Activated CD8-positive, alpha-beta T cell treated with anti-CD3 and anti-CD28 coated beads for 36 hours (primary cell): ENCODE measurements at places on chromosomes 12 and 14. TPM values are rescaled to one million over a fixed set of nuclear protein-coding genes. Genes with fewer than 3 reads are reported as not detected.

Gene GPR68
- total RNA-seq = 11.9 TPM

Gene AQP6
- total RNA-seq = not detected

Gene B4GALNT1
- 1.4 TPM for total RNA-seq

Gene LRIG3
- total RNA-seq = not detected

Gene PZP
- total RNA-seq = not detected

Gene MYRFL
- total RNA-seq = not detected

Gene NOS1
- not detected for total RNA-seq

Gene TAS2R8
- total RNA-seq = not detected

Gene ACYP1
- 33.9 TPM for total RNA-seq

GRCh38 chr12:111590552-111590951 is 8.6 kb downstream of the ATXN2 start:
- no peak overlapping the region for H3K27ac ChIP-seq
- H3K4me1 ChIP-seq = peaks cover 20% of the 10 kb centered on the region
- peaks cover 4% of the 10 kb centered on the region for H3K36me3 ChIP-seq
- H3K4me3 ChIP-seq = no peak overlapping the region

- no peaks in the 10 kb centered on the region for H3K4me1 ChIP-seq
- no peak overlapping the region for H3K4me3 ChIP-seq
- DNase-seq = no peak
- no peaks in the 10 kb centered on the region for H3K27me3 ChIP-seq
These were observed 18.6 kb upstream of the EEA1 start for GRCh38 chr12:92947589-92948215.

- DNase-seq = peak; percentile 66
- no peaks in the 10 kb centered on the region for H3K36me3 ChIP-seq
- peaks cover 6% of the 10 kb centered on the region for H3K27me3 ChIP-seq
- no peak overlapping the region for H3K27ac ChIP-seq
- H3K4me1 ChIP-seq = peaks cover 2% of the 10 kb centered on the region
- no peak overlapping the region for H3K4me3 ChIP-seq
These were observed 10.0 kb upstream of the CLEC7A start for GRCh38 chr12:10140001-10140400.

- no peak overlapping the region for H3K4me3 ChIP-seq
- H3K27me3 ChIP-seq = no peaks in the 10 kb centered on the region
- DNase-seq = no peak
These were observed 956.0 kb upstream of the NOVA1 start for GRCh38 chr14:27553790-27554189.

DNA sequence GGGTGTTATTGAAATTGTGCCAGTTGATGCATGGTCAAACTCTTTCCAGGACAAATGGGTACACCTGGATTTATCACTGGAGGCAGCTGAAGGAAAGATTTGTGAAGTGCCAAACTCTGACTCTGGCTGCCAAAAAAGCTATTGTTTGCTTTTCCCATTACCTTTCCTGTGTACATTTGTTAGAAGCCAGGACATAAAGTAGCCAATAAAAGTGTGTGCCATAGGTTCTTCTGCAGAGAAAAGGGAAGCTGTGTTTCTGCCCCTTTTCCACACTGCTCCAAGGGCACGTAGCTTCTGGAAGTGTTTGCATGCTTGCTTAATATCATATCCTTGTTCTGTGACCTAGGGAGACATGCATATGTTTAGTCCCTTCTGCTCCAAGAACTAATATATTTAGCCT is 1114.4 kb downstream of the SLC16A7 start:
- no peak overlapping the region for H3K4me3 ChIP-seq
- no peak overlapping the region for H3K27ac ChIP-seq
- H3K4me1 ChIP-seq = no peaks in the 10 kb centered on the region
- DNase-seq = no peak

GRCh38 chr14:67636361-67636919 is 16.7 kb downstream of the ARG2 start:
- no peaks in the 10 kb centered on the region for H3K4me1 ChIP-seq
- peak; percentile 17 for DNase-seq
- H3K27ac ChIP-seq = no peak overlapping the region
- H3K4me3 ChIP-seq = no peak overlapping the region
- no peaks in the 10 kb centered on the region for H3K36me3 ChIP-seq

GRCh38 chr12:10130042-10130441 is at the start of gene CLEC7A:
Gene CLEC7A, minus strand, starts transcription at chr12:10130199. Its CDS starts 117 bp downstream, at chr12:10130082.
- H3K4me1 ChIP-seq = peaks cover 13% of the 10 kb centered on the region
- H3K27me3 ChIP-seq = peaks cover 10% of the 10 kb centered on the region
- no peak within 1 kb of the TSS for H3K27ac ChIP-seq
- no peaks in the 10 kb centered on the region for H3K36me3 ChIP-seq
- H3K4me3 ChIP-seq = no peak within 1 kb of the TSS

DNA sequence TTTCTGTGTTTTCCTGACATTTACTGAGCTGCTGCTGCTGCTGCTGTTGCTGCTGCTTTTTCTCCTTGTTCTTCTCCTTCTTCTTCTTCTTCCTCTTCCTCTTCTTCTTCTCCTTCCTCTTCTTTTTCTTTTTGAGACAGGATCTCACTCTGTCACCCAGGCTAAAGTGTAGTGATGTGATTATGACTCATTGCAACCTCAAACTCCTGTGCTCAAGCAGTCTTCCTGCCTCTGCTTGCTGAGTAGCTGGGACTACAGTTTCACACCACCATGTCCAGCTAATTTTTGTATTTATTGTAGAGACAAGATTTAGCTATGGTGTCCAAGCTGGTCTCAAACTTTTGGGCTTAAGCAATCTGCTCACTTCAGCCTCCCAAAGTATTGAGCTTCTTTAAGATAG is 95.8 kb downstream of the TMTC3 start:
- DNase-seq = peak; percentile 8
- H3K27me3 ChIP-seq = peaks cover 3% of the 10 kb centered on the region
- H3K4me1 ChIP-seq = peaks cover 30% of the 10 kb centered on the region
- peaks cover 1% of the 10 kb centered on the region for H3K36me3 ChIP-seq

GRCh38 chr14:72254937-72255472 is 322.8 kb downstream of the RGS6 start:
- peaks cover 1% of the 10 kb centered on the region for H3K27me3 ChIP-seq
- peaks cover 5% of the 10 kb centered on the region for H3K4me1 ChIP-seq
- no peak for DNase-seq
- H3K36me3 ChIP-seq = no peaks in the 10 kb centered on the region
- no peak overlapping the region for H3K27ac ChIP-seq
- H3K4me3 ChIP-seq = no peak overlapping the region

- peak overlapping the region; percentile 57 for H3K4me3 ChIP-seq
- peaks cover 53% of the 10 kb centered on the region for H3K4me1 ChIP-seq
- no peak for DNase-seq
These were observed 5.2 kb downstream of the TRAFD1 start for GRCh38 chr12:112130441-112130998.

- no peaks in the 10 kb centered on the region for H3K27me3 ChIP-seq
- no peak for DNase-seq
- peaks cover 55% of the 10 kb centered on the region for H3K4me1 ChIP-seq
- peaks cover 35% of the 10 kb centered on the region for H3K36me3 ChIP-seq
- H3K27ac ChIP-seq = peak overlapping the region; percentile 43
These were observed 4.0 kb upstream of the RESF1 start for GRCh38 chr12:31954925-31955858.

DNA sequence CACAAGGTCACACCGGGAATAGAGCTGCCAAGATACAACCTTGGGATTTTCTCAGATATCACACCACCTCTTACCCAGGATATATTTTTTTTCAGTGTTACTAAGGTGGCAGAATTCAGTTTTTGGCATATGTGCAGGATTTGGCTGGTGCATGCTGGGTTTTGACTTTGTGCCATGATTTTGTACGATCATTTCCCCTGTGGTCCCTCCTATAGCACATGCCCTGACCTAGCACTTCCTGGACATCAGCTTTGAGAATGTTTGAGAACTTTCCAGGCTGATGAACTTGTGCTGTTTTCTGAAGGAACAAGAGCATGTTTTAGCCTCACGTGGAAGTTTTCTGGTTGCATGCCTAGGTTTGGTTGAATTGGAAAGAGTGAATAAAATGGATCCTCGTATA is 11.0 kb upstream of the TBPL2 start:
- H3K27me3 ChIP-seq = no peaks in the 10 kb centered on the region
- H3K36me3 ChIP-seq = no peaks in the 10 kb centered on the region
- H3K4me1 ChIP-seq = peaks cover 1% of the 10 kb centered on the region

GRCh38 chr12:104490850-104491249 is 34.1 kb downstream of the CHST11 start:
- peaks cover 12% of the 10 kb centered on the region for H3K36me3 ChIP-seq
- H3K4me3 ChIP-seq = peak overlapping the region; percentile 13
- DNase-seq = no peak
- no peaks in the 10 kb centered on the region for H3K27me3 ChIP-seq

DNA sequence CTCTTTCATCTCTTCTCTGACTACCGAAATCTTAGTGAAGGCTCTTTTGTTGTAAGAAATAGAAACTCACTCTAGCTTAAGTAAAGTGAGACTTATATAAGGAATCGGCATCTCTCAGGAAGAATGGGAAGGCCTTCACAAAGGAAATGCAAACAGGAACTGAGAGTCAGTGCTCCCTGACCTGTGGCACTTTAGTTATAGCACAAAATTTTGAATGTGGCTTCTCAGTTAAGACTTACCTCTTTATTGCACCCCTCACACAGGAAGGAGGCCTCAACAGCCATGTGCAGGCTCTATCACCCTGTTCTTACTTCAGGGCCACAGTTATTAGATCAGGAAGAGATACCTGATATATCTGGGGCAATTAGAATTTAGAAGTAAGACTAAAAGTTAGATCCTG is 224.7 kb upstream of the EGLN3 start:
- H3K27ac ChIP-seq = no peak overlapping the region
- no peaks in the 10 kb centered on the region for H3K4me1 ChIP-seq
- no peaks in the 10 kb centered on the region for H3K27me3 ChIP-seq
- DNase-seq = no peak
- no peaks in the 10 kb centered on the region for H3K36me3 ChIP-seq

GRCh38 chr12:1962051-1963020 is 41.9 kb downstream of the DCP1B start:
- H3K27me3 ChIP-seq = no peaks in the 10 kb centered on the region
- H3K27ac ChIP-seq = no peak overlapping the region
- H3K36me3 ChIP-seq = peaks cover 20% of the 10 kb centered on the region
- H3K4me3 ChIP-seq = no peak overlapping the region
- H3K4me1 ChIP-seq = peaks cover 4% of the 10 kb centered on the region

DNA sequence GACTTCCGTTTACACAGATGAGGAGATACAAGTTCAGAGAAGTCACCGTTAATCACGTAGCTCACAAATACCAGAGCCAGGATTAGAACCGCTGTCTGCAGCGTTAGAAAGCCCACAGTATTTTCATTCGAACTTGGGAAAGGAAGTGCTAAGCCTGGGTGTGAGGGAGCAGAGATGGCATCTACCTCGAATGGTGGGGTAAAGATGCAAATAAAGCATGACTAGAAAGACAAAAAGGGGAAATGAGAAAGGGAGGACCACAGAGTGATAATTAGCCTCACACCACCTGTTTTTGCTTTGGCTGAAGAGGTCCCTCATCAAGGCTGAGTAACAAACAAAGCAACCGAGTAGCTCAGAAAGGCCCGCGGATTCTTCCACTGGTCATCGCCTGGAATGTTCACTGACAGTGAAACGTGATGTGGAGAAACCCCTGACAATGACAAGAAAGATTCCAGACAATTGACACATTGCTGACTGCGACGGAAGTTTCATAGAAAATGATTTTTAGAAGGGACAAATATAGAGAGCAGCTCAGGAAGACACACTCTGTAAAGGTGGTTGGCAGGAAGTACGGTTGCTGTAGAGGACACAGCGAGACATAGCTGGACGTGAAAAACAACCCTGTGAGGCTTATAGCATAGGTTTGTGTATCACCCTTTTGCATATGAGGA is 31.5 kb upstream of the BHLHE41 start:
- H3K4me3 ChIP-seq = no peak overlapping the region
- no peak overlapping the region for H3K27ac ChIP-seq
- H3K27me3 ChIP-seq = peaks cover 9% of the 10 kb centered on the region

- DNase-seq = peak; percentile 84
- H3K27me3 ChIP-seq = no peaks in the 10 kb centered on the region
- H3K4me3 ChIP-seq = no peak overlapping the region
- no peak overlapping the region for H3K27ac ChIP-seq
These were observed 283.3 kb upstream of the PWP1 start for GRCh38 chr12:107402041-107403022.

DNA sequence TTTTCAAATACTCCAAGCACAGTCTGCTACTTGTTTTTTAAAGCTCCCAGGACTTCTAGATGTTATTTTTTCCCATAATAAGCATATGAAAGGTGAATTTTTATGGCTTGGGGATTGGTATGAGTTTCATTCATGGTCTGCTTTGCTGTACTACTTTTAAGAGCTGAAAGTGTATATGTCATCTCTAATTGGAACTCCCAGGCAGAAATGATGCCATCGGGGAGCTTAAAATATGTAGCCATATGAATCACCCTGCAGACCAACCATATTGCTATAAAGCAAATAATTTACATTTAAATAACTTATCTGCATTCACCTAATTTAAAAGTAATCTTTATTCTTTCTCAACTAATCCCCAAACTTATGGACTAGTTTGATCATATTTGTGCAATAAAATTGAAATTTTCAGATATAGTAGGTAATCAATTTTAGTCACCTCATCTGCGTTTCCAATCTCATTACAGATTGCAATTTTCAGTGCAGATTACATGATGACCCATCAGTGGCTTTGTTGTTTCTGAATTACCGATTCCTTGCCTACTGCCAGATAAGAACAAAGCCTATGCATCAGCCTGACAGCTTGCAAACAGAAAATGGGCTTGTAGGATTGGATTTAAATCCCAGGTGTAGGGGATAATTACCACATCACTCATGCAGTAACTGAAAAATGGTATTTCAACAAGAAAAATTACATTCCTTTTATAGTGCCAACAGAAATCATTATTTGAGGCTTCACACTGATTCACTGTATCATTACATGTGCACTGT is 689.4 kb downstream of the NOVA1 start:
- no peaks in the 10 kb centered on the region for H3K36me3 ChIP-seq
- no peaks in the 10 kb centered on the region for H3K27me3 ChIP-seq
- H3K27ac ChIP-seq = no peak overlapping the region
- no peak for DNase-seq
- no peaks in the 10 kb centered on the region for H3K4me1 ChIP-seq

- H3K36me3 ChIP-seq = no peaks in the 10 kb centered on the region
- no peak overlapping the region for H3K4me3 ChIP-seq
- H3K27ac ChIP-seq = no peak overlapping the region
- peaks cover 75% of the 10 kb centered on the region for H3K27me3 ChIP-seq
These were observed 20.4 kb upstream of the ATP5MC2 start for GRCh38 chr12:53696285-53696654.

GRCh38 chr12:65836419-65837197 is 12.3 kb downstream of the HMGA2 start:
- H3K27ac ChIP-seq = no peak overlapping the region
- no peaks in the 10 kb centered on the region for H3K4me1 ChIP-seq
- no peak overlapping the region for H3K4me3 ChIP-seq
- peaks cover 20% of the 10 kb centered on the region for H3K27me3 ChIP-seq
